ENCODE measurements at places on chromosomes 2 and 18.

DNA sequence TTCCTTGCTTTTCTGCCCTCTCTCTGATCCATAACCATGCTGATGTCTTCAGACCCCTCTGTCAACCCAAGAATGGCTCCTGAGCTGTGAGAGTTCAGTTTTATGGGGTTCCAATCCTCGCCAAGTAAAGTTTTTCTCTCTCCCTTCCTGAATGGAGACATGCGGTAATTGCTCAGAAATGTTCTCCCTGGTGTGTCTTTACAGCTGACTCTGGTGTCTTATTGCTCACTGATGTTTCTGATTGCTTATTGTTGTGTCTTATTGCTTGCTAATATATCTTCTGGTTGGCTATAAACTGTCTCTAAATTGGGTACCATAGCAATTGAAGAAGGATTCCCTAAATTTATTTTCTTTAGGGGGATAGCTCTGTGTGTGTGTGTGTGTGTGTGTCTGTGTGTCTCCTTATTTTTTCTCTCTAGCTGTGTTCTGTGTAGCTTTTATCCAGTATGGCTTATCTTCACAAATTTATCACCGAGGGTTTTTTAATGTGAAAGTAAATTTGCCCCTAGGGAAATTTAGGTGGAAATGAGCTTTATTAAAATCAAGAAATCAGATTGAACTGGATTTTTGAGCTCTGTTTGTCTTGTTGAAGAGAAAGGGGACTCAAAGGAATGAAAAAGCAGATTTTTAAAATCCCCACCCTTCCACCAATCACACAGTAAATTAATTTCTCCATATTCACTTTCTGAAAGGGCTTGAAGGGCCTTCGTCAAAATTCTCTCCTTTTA lies 19.5 kb downstream of the MGAT5 start:
- H3K27me3 ChIP-seq: no peaks in the 10 kb centered on the region
- H3K27ac ChIP-seq: no peak overlapping the region
- no peak overlapping the region for H3K4me3 ChIP-seq
- DNase-seq: no peak

DNA sequence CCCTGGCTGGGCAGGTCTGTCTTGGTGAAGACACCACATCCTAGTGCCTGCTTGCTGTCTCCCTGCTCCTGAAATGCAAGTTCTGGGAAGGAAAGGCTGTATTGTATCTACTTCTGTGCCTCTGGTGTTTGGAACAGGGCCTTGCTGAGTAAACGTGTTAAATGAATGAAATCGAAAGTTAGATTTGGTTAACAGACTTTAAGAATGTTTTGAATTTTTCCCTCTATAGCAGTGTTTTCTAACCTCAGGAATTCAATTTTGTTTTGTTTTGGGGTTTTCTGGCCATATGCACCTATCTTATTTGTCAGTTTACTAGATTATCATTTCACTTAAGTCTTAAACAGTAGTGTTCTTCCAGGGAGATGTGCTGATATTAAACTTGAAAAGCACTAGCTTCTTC lies 20.7 kb downstream of the FARP2 start:
- no peak for DNase-seq
- H3K27ac ChIP-seq: no peak overlapping the region
- peaks cover 2% of the 10 kb centered on the region for H3K4me1 ChIP-seq
- no peak overlapping the region for H3K4me3 ChIP-seq
- peaks cover 8% of the 10 kb centered on the region for H3K36me3 ChIP-seq

DNA sequence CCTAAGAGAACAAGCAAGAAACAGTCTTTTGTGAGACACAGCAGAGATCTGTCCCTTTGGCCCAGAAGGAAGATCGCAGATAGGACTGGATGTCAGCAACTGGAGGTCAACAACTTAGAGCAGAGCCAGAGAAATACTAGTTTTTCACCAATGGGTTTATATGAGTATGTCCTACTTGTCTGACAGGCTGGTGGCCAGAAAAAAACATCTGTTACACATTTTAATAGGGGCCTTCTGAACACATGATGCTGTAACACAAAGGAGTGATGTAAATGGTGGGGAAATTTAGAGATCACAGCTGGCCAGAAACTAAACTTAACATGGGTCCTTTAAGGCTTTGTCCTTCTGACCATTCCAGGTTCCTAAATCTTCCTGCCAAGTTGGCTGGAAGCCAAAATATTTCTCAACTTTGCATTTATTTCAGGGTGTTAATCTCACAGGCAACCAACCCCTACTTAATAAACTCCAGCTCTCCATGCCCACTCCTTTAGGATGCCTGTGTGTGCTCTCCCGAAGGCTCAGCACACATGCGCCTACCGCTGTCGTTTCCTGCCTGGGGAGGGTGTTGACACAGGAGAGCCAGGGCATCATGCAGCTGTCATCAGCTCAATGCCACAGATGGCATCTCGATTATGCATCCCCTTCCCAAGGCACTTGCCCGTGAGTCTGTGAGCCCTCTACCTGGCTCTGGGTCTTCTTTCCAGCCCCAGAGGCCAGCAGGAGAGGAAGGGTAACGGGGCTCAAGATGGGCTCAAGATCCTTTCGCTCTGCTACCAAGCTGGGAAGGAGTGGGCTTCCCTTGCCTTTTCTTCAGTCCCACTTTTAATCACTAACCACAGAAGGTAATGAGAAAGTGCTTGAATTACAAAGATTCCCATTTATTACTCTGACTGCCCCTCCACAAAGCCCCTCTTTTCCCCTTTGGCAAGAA lies 252.5 kb downstream of the ETAA1 start:
- H3K27me3 ChIP-seq: no peaks in the 10 kb centered on the region
- H3K36me3 ChIP-seq: no peaks in the 10 kb centered on the region
- H3K4me3 ChIP-seq: no peak overlapping the region
- H3K27ac ChIP-seq: no peak overlapping the region

DNA sequence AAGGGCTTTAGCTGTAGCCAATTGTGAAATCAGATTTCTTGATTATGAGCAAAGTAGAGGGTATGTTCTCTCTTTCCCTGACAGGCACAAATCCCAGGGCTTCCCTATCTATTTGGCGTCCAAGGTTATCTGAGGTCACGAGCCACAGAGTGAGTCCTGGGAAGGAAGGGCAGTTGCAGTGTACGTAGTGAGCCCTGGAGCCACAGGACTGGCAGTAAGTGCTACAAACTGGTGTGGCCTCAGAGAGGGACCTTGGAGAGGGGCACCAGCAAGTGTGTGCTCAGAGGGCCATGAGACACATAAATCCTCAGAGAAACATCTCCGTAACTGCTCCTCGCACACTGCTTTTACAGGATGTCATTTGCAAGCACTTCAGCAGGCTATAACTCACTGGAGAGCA lies 115.5 kb upstream of the SH3BP4 start:
- no peak for DNase-seq
- no peaks in the 10 kb centered on the region for H3K4me1 ChIP-seq
- H3K27me3 ChIP-seq: no peaks in the 10 kb centered on the region
- no peak overlapping the region for H3K4me3 ChIP-seq
- no peaks in the 10 kb centered on the region for H3K36me3 ChIP-seq

GRCh38 chr2:73947412-73948018 lies 20.8 kb downstream of the DGUOK start:
- no peak overlapping the region for H3K27ac ChIP-seq
- no peak for DNase-seq
- H3K4me1 ChIP-seq: peaks cover 48% of the 10 kb centered on the region
- no peak overlapping the region for H3K4me3 ChIP-seq
- no peaks in the 10 kb centered on the region for H3K27me3 ChIP-seq

- H3K4me3 ChIP-seq: no peak overlapping the region
- no peak for DNase-seq
- no peak overlapping the region for H3K27ac ChIP-seq
- H3K4me1 ChIP-seq: peaks cover 6% of the 10 kb centered on the region
- peaks cover 28% of the 10 kb centered on the region for H3K36me3 ChIP-seq
Measured at GRCh38 chr2:10584843-10585475, 104.8 kb downstream of the NOL10 start.

All from activated naive CD8-positive, alpha-beta T cell treated with anti-CD3 and anti-CD28 coated beads, Interleukin-2, amount 10 ng/mL, durations not matched to agents 7 days and 5 days (primary cell).